ENCODE measurements at places on chromosomes 5 and 9. TPM values are rescaled to one million over a fixed set of nuclear protein-coding genes. Genes with fewer than 3 reads are reported as not detected.

The SPATA31A3 gene
- total RNA-seq: not detected

DNA sequence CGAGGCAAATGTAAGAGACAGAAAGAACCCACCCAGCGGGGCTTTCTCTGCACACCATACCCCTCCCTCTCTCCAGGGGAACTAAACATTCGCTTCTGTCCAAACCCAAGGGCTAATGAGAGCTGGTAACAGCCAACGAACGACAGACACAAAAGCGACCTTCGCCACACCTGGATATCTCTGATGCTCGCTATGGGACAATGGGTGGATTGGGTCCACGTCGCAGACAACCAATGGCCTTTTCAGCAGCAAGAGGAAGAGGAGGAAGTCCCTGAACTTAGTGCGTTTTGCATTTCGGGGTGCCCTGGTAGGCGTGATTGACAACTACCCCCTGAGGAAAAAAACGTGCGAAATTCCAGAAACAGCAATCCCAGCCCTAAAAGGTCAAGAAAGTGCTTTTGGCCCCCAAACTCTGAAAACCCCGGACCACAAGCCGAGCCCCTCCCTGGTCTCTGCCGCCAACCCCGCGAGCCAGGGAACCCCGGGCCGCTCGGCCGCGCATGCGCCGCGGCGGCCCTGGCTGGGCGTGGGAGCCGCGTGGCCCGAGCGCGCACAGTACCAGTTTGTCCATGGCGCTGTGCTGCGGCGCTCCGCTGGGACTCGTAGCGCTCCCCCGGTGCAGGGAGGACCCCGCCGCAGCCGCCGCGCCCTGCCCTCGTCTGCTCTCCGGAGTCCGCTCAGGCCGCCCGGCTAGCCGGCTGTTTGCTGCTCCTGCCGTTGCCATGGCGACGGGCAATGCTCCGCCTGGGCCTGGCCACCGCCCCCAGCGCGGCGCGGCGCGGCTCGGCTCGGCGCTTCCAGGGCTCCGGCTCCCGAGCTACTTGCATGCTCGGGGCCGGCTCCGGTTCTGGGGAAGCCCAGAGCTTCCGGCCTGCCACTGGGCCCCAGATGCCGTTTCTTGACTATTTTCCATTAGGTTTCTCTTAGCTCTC is 66.9 kb upstream of the DNAH5 start:
- peak overlapping the region; percentile 78 for H3K27ac ChIP-seq
- H3K27me3 ChIP-seq: no peaks in the 10 kb centered on the region
- H3K36me3 ChIP-seq: no peaks in the 10 kb centered on the region

The SPATA31C1 gene
- not detected for total RNA-seq

The ANKRD55 gene
- total RNA-seq: not detected

The FREM1 gene
- total RNA-seq: 5.2 TPM

GRCh38 chr9:109132567-109133021 is 12.8 kb upstream of the TMEM245 start:
- H3K4me1 ChIP-seq: no peaks in the 10 kb centered on the region
- DNase-seq: no peak
- no peak overlapping the region for H3K27ac ChIP-seq
- H3K36me3 ChIP-seq: no peaks in the 10 kb centered on the region

GRCh38 chr5:40464511-40464910 is 215.2 kb upstream of the PTGER4 start:
- no peak for DNase-seq
- H3K27me3 ChIP-seq: no peaks in the 10 kb centered on the region
- H3K36me3 ChIP-seq: no peaks in the 10 kb centered on the region
- no peak overlapping the region for H3K27ac ChIP-seq

The SLC31A1 gene
- 14.2 TPM for total RNA-seq

DNA sequence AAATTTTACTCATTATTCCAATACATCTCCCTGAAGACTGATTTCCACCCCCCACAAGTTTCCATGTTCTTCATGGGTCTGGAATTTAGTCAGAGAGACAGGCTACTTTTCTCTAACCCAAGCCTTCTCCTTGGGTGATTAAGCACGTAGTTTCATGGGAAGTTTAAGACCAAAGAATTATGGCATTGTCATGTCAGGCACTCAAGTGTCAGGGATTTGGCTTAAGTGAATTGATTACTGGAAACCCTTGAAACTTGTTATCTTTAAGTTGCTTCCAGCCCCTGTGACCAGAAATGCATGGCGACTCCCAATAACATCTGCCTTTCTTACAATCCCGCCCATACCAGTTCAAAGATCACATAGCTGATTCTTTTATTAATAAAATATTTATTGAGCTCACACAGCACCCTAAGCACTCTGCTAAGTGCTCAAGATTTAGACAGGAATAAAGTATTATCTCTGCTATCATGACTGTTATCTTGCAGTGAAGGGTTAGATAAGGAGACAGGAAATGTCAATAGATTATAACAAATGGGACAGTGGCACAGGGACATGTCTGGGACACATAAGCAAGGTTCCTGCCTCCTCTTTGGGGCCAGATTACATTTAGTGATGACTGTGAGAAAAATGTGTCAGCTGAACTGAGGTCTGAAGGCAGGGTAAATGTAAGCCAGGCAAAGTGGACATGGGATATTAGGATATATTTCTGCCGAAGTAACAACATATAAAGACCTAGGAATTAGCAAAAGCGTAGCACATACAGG is 241.2 kb upstream of the TNC start:
- no peak overlapping the region for H3K27ac ChIP-seq
- H3K36me3 ChIP-seq: no peaks in the 10 kb centered on the region
- H3K27me3 ChIP-seq: no peaks in the 10 kb centered on the region
- no peaks in the 10 kb centered on the region for H3K4me1 ChIP-seq
- no peak overlapping the region for H3K4me3 ChIP-seq

DNA sequence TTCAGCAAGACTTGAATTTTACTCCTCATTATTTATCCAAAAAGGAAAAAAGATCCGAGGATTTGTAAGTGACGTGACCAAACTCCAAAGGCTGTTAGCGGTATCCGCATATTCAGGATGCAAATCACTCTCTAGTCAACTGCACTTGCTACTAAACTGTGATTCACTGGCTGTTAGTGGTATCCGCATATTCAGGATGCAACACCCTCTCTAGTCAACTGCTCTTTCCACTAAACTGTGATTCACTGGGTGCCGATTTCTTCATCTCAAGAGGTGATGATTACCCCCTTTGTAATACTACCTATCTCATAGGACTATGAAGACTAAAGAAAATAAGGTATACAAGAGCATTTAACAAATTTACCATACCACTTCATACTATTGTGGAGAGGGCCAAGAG is 5.7 kb downstream of the MAPKAP1 start:
- H3K27ac ChIP-seq: no peak overlapping the region
- DNase-seq: no peak
- no peaks in the 10 kb centered on the region for H3K27me3 ChIP-seq
- H3K36me3 ChIP-seq: no peaks in the 10 kb centered on the region
- no peak overlapping the region for H3K4me3 ChIP-seq
